ENCODE measurements at places on chromosomes 1 and 21.

GRCh38 chr1:185487936-185488335 lies 170.9 kb upstream of the IVNS1ABP start:
- no peak for DNase-seq

GRCh38 chr1:212858461-212859265 lies 588 bp downstream of the FLVCR1 start:
- DNase-seq: no peak

DNA sequence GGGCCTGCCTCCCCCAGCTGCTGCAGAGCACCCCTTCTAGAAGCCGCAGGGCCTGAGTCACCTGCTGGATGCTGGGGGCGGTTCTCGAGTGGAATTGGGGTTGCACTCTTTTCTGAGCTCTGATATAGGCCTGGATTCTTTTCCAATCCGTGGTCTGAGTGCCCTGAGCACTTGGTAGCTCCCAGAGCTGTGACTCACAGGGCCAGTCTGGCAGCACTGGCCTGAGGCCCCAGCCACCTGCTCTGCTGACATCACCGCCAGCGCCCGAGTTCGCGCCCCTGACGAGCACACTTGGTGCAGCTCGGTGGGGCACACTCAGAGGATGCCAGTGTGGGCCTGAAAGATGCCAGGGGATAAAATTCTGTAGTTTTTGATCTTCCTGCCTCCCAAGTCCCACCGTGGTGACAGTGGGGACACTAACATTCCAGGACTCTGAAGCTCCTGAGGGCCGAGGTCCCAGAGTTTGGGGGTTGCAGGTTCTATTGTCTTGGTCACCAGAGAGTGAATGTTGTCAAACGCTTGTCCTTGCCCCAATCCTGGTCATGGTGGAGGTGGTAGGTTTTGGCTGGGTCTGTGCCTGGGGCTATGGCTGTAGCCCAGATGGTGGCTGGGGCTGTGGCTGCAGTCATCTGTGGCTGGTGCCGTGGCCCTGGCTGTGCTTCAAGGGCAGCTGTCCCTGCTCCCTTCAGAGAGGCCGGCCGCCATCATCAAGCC lies 74.6 kb downstream of the OBSCN start:
- no peak for DNase-seq

- DNase-seq: no peak
These were observed 168.2 kb upstream of the DPT start for GRCh38 chr1:168897249-168897648.

DNA sequence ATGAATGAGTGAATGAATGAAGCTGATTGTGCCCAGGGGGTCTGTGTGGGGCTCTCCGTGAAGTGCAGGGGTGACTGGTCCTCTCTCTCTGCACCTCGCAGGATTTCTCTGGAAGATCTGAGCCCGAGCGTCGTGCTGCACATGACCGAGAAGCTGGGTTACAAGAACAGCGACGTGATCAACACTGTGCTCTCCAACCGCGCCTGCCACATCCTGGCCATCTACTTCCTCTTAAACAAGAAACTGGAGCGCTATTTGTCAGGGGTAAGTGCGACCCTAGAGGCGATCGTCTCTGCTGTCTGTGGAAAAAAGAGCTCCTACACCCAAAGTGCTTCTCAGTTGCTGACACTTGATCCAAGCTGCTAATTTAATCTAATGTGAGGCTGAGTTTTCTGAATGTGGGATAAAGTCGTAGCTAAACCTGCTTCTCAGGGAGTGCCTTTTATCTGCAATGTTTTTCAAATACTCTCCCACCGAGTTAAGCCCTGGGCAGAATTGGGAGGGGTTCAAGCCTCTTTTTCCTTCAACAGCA lies 101.7 kb downstream of the HUNK start:
- DNase-seq: peak; percentile 14

DNA sequence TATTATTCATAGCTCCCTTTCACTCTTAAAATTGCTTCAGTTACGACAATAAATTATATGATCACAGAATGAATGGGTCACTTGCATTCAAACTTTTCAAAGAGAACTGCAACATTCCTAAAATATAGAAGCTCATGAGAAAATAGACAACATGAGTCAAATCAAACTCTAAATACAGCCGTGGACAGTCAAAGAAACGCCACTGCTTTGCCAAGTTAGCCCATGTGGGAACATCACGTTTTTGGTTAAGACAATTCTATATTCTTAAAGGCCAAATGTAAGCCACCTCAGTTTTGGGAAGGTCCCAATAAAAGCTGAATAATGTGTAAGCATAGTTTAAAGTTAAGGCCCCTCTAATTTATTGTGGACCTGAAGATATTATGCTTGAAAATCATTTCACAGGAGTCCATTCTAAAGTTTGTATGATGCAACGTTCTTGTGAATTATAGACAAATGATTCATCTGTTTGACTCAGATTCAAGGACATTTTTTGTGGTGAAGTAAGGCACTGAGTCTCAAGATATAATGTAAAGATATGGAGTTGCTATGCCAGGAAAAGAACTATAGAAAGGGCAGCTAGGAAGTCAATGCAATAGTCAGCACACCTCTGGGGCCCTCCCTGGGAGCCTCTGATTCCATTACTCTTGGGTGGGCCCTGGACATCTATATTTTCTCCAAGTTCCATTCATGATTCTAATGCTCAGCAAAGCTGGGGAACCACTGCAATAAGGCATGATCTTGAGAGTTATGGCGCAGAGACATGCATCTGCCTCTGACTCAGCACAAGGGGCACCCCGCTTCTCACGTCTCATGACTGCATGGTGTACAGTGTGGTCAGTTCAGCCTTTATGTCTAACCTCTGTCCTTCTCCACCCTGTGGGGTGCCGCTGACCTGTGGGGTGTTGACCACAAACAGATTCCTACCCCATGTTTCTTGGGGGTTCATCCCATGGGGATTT lies 33.9 kb downstream of the ETS2 start:
- DNase-seq: peak; percentile 25

- no peak for DNase-seq
These were observed 41.6 kb downstream of the AK4 start for GRCh38 chr1:65189576-65190115.

DNA sequence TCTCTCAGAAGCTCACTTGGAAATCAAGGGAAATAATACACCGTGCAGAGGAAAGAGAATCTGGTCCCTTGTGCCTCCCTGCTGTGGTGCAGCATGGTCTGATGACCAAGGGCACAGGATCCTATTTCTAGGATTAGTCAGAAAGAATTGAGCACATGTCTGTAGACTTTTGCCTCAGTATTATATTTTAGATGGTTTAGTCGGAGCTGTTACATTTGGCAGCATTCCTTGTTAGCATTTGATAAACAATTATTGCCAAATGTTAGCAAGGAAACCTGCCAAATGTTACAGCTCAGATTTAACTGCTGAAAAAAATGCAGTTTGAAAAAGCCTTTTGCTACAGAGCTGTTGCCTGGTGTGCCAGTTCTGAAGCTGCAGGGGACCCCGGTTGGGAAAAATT lies 183.5 kb upstream of the DPYD start:
- no peak for DNase-seq

DNA sequence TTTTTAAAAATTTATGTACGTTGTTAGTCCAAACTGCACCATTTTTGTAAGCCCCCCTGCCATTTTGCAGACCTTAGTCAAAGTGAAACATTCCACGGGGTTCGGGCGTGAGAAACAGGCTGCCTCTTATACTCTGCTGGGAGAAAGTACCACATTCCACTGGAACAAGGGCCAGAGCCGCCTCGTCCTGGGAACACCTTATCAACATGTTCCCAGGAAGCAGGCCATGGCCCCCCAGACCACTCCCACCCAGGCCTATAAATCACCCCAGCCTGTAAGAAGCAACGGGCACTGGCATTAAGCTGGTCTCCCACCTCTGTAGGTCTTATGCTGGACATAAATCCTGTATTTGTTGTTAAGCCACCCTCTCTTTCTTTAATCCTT lies 854 bp upstream of the ZRANB2 start:
- DNase-seq: no peak

DNA sequence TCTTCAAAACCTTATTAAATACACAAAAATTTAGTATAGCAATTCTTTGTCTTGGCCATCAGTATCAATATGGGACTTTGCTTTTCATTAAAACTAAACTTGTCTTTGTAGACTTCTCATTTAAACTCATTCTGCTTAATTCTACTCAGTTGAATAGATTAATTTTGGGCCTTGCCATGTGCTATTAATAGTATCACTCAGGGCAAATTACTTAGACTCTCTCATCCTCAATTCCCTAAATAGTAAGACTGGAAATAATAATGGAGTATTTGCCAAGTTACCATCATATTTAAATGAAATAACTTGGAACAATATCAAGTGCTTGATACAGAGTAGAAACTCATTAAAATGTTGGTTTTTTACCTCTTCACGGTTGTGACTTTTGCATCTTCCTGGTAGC lies 13.4 kb downstream of the HOOK1 start:
- no peak for DNase-seq

GRCh38 chr1:2474104-2474844 lies 1.8 kb upstream of the PLCH2 start:
- no peak for DNase-seq

DNA sequence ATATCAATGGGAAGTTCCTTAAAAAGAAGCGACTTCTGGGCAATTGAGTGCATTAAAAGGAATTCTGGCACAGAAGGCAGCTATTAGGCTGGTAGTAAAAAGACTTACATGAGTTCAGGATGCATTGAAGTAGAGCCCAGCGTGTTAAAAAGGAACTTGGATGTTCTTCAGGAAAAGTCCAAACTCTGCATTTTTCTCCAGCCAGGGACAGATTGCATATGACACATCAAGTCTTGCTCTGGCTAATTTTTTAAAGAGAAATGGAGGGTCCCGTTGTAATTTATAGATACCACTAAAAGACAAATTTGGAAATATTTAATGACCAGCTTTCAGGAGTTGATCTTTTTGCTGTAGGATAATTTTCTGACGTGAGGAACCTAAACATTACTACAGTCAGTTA lies 1.2 kb downstream of the TPRG1L start:
- DNase-seq: no peak

DNA sequence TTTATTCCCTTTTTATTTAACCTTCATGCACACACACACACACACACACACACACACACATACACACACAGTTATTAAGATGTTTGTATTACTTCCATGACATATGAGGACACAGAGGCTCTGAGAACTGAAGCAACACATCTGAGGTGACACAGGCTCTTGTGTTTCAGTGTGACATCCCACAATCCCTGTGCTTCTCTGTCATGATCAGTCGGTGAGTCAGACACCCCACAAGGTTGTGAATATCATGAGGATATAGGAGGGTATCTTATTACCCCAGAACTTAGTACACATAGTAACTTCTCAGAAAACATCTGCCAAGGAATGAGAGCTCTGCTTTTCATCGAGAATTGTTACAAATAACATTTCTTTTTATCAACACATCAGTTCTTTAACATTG lies 459.3 kb downstream of the PLPP3 start:
- DNase-seq: no peak

GRCh38 chr21:40208206-40208947 lies 341.1 kb downstream of the PCP4 start:
- DNase-seq: no peak

GRCh38 chr1:172144445-172145061 lies 275.9 kb upstream of the C1orf105 start:
- DNase-seq: no peak

DNA sequence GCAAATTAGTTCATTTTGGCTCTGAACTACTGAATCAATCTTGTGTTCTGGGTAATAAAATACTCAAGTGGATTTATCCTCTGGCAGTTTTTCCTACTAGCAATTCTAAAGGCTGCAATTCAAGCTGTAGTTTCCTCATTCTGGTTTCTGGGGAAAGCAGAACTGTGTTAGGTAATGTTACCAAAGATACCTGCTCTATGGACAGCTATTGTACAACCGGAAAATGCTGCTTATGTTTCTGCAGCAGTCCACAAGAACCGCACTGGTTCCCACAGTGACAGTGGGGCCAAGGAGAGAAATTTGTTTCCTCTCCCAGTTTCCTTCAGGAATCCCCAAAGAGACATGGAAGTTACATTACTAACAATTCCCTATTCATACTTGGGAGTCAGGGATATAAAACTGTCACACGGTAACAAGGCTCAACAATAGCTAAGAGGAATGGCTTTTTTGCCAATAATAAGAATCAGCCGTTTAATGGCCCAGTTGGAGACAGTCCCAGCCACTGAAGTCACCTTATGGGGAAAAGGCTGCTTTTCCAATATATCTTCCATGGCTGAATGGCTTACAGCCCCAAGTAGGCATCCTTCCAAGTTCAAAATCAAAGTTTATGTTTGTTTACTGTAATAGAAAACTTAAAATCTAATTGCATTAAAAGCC lies 52.6 kb downstream of the PCNX2 start:
- DNase-seq: no peak

DNA sequence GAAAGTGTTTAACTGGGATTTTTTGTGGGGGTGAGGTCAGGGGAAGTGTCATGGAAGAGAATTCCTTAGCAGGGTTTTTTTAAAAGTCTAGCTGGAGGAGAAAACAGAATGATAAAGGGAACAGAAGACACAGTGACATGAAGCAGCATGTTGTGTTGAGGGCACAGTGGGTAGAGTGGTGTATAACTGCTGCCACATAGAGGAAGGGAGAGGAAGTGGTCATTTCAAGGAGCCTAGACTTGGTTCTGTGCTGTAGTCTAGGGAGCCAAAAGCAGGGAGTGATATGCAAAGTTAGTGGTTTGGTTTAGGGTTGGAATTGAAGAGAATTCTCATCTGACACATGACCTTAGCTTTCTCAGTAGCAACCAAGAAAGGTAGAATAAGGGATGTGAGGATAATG lies 10.2 kb downstream of the EEIG2 start:
- DNase-seq: no peak

DNA sequence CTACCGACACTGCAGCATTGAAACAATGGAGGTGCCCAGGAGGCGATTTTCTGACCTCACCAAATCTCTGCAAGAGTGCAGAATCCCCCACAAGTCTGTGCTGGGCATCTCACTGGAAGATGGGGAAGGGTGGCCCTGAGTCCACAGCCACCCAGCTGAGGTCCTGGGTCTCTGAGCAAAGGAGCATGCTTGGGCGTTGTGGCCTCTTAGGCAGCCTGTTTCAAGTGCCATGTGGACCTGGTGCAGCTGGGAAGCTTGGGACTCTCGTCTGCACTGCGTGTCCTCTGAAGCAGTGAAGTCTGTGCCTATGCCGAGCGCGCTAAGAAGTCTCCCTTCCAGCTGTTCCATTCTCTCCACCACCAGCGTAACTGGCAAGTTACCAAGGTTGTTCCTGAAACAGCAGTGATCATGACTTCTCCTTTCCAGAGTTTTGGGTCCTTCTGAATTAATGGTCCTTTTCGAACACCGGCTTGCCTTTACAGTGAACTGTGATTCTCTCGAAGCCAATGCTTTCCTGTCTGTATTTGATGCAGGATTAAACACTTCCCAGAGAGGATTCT lies 5.0 kb upstream of the PLA2G2C start:
- DNase-seq: no peak

DNA sequence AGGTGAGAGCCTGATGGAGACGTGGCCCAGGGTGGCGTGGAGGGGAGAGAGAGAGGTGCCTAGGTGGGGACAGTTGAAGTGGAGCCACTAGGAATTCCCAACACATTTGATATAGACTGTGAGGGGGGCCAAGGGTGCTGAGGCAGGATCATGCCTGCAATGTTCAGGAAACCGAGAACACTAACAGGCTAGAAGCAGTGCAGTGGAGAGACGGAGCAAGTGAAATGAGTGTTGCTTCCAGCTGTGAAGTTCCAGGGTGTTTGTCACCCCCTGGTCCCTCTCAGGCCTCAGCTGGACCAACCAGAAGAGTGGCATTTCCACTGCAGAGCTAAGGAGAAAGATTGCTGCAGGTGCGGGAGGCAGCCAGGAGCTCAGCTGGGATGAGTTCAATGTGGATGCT lies 127.1 kb downstream of the RIPK4 start:
- no peak for DNase-seq
